ENCODE measurements at places on chromosomes 13 and 19.

- no peak for DNase-seq
Observed at GRCh38 chr19:51091126-51091525, 8.4 kb upstream of the KLK14 start.

DNA sequence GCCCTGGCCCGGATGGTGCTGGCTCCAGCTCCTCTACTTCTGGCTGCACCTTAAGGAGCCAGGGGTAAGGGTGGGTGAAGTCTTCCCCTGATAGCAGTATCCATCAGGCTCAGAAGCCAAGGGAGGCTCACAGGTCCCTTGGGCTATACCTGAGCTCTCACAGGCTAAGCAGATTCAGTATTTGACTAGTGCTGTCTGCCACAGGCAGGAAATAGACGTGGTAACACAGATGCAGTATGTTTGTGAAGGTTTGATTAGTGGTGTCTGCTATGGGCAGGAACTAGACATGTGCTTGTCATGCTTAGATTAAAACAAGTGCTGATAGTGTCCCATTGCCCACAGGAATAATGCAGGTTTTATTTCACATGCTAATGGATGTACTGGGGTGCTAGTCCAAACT is 4.0 kb downstream of the SYT5 start:
- DNase-seq: no peak

DNA sequence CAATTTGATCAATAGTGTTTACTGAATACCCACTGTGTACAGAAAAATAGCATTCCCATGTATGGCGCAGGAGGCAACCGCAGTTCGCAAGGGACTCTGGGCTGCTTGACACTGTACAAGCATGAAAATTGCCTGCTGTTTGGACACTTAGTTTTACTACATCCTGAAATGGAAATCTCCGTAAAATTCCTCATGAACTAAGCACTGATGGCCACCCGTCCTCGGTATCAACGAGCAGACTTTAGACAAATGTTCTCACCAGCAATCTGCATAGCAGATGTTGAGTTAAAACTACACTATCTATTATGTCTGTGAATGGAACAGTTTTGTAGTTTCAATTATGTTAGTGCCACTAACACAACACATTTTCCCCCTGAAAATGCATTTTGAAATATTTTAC is 294.7 kb downstream of the DCLK1 start:
- DNase-seq: no peak

GRCh38 chr13:44543369-44543768 is 32.8 kb downstream of the TSC22D1 start:
- DNase-seq: no peak

DNA sequence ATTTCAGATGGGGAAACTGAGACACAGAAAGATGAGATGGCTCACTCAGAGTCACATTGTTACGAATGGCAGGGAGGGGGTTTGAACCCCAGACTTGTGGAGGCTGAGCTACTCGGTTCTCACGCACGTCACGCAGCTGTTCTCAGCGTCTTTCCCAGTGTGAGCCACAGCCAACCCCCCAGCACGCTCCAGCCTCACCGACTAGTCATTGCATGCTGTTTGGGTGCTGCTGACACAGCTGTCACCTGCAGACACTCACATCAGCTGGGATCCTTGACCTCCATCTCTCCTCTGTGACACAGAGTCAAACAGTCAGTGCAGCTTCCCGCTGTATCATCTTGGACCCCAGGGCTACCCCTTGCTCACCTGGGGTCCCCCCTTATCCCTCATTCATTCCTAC is 2.4 kb upstream of the NCAN start:
- DNase-seq: no peak

GRCh38 chr19:5358173-5358800 is 17.7 kb upstream of the PTPRS start:
- no peak for DNase-seq

- no peak for DNase-seq
Observed at GRCh38 chr13:109406376-109406992, 379.9 kb downstream of the IRS2 start.

DNA sequence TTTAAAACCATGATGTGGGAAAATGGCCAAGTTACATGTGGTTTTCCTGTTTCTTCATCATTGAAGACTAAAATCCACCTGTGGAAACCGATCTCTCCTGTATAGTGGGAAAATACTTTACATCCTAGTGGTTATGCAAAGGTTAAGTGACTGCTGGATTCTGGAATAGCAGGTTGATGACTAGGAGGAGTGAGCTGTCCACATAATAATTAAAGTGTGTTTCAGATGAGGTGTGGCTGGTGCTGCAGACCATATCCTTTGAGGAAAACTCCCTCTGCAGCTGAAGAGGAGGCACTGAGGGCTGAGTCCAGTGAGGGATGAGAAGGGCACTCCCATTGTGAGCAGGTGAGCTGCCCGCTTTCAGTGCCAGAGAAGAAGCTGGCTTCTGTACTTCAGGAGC is 43.2 kb downstream of the DCLK1 start:
- DNase-seq: no peak

- no peak for DNase-seq
Observed at GRCh38 chr13:22024381-22024994, 353.6 kb downstream of the FGF9 start.

DNA sequence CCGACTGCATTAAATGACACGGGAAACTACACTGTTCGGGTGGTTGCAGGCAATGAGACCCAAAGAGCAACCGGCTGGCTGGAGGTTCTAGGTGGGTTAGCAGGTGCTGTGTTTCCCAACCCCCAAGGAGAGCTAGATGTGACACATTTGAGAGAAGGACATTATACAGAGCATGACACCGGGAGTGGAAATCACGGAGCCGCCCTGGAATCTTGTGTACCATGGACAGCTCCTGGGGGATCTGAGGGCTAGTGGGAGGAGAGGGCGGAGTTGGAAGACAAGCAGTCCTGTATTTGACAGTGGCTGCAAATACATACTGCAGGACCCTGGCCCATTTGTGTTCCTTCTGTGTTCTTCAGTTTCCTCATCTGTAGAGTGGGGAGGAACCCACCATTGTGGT is 2.3 kb downstream of the CEACAM18 start:
- DNase-seq: no peak

- DNase-seq: no peak
Observed at GRCh38 chr19:4178990-4179389, 3.4 kb downstream of the SIRT6 start.
